ENCODE measurements at places on chromosomes 1 and 21. TPM values are rescaled to one million over a fixed set of nuclear protein-coding genes. Genes with fewer than 3 reads are reported as not detected.

GRCh38 chr1:178724376-178724727 lies 692 bp upstream of the RALGPS2 start:
- no peak for DNase-seq

- peak; percentile 12 for DNase-seq
Observed at GRCh38 chr1:18530587-18531502, 50.1 kb downstream of the KLHDC7A start.

- no peak for DNase-seq
Observed at GRCh38 chr1:204991342-204991844, 51.6 kb upstream of the CNTN2 start.

GRCh38 chr1:115718011-115718754 lies 50.3 kb downstream of the CASQ2 start:
- no peak for DNase-seq

DNA sequence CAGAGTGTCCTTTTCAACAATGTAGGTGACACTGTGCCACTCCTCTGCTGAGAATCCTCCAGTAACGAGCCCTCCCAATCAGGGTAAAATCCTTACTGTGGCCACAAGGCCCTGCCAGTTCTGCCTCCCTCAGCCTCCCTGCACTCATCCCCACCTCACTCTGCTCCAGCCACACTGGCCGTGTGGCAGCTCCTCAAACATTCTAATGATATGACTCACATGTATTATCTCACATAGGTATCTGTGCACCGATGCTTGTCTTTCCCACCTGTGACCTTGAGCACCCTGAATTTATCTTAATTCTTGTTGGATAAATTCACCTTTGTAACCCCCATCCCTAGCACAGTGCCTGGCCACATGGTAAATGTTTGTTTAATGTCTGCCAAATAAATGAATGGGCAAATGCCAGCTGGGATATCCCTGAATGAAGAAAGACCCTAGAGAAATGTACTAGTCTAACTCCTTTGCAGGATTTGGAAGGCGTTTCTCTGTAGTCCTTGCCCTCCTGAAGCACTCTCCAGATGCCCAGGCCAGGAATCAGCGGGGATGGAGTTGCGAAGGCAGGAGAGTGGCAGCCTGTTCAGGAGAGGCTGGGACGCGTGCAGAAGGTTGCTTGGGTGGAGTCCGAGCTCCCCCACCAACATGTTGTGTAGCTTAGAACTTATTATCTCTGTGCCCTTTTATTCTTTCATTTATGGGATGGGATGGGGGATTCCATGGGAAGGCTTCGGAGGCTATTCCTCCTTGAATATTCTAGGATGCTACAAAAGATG lies 106.0 kb downstream of the TMEM53 start:
- peak; percentile 27 for DNase-seq

GRCh38 chr21:38384675-38385426 lies 113.4 kb downstream of the ERG start:
- DNase-seq = no peak

- DNase-seq = no peak
Observed at GRCh38 chr1:151991663-151992302, 1.9 kb downstream of the S100A10 start.

DNA sequence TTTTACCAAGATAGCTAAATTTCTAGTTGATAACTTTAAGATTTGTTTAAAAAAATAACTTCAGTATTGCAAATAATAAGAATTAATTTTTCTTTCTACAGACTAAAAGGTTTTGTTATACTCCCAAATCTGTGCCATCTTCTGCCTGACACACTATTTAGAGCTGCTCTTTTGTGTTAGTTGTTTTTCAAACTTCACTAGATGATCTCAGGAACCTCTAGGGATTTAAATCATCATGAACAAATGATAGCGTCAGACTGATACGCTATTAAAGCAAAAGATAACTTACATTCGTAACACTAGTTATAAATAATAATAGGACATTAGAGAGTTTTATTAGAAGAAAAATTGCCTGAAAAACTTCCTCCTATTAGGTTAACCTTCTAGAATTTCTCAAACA lies 243.1 kb upstream of the CXADR start:
- no peak for DNase-seq

DNA sequence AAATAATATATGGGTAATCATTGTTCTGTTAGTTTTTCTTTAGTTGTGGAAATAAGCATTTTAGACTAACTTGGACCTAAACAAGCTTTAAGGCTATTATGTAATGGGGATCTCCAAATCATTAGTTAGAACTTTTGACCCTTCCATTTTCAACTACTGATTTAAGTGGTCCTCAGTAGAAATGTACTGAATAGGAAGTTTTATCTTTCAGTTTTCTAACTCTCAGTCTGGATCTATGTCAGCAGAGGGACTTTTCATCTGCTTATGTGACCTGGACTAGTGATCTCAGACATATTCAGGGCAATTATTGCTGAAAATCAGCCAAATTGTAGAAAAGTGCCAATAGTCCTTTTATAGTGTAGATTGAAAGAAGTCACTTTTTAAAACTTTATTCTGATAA lies 56.0 kb downstream of the SASS6 start:
- no peak for DNase-seq

DNA sequence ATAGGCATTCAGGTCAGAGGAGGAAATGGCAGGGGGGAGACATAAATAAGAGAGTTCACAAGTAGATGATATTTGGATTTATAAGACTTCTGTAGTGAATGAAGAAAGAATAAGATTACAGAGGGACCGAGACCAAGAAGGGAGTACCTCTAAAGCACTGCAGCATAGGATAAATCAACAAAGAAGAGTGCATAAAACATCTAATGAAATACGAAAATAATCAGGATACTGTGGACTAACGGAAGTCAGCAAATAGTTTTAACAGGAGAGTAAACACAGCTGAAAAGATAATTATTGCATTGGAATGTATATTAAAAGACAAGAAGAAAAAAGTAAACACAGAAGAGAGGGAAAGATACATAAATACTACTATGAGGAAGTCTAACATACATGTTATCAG lies 921.9 kb upstream of the PRMT6 start:
- no peak for DNase-seq

DNA sequence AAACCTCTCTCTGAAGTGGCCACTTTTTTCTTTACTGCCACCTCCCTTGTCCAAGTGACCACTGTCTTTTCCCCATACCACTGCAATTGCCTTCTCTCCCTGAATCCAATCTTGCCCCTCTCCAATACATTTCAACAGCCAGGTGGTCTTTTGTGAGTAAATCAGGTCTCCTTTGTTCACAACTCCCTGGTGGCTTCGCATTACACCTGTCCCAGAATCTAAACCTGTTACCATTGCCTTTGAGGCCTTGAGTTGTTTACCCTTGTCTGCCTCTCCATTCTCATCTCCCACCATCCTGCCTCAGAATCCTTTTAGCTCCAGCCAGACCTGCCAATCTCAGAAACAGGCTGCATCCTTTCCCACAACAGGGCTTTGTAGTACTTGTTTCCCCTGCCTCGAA lies 21.8 kb upstream of the DYNLT5 start:
- DNase-seq = no peak

DNA sequence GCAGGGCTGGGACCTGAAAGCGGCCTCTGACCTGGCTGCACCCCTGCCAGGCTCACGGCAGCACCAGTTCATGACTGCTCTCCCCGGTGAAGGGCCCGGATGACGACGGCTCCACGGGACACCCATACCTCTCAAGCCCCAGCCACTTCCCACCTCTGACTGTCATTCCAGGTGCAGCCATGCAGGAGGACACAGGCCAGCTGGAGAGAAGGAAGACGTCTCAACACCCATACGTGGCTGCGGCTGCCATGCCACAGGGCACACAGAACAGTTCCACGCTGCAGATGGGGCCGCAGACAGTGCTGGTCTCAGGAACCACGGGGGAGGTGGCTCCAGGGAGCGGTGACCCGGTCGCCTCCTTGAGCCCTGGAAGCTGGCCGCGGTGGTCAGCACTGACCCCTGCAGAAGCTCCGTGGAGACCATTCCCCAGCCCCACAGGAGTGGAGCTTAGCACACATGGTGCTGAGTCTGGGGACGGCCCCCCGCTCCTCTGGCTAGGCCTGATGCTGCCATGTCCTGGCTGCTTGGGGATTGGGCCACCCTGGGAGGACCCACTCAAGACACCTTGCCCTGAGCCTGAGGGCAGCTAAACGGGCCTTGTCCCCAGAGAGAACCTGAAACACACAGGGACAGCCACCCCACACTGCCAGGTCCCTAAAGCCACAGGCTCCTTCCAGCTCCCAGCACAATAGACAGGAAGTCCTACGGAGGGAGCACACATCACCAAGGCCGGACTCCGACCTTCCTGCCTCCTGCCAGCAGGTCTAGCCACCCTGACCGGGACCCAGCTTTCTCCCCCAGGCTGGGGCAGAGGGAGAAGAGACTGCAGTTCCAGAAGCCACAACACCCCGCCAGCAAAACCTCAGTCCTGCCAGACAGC lies 8.6 kb downstream of the WNT9A start:
- no peak for DNase-seq

GRCh38 chr1:33143176-33143575 lies 38.7 kb downstream of the TRIM62 start:
- DNase-seq = no peak

GRCh38 chr1:160724465-160725242 lies 13.0 kb upstream of the CD48 start:
- no peak for DNase-seq

DNA sequence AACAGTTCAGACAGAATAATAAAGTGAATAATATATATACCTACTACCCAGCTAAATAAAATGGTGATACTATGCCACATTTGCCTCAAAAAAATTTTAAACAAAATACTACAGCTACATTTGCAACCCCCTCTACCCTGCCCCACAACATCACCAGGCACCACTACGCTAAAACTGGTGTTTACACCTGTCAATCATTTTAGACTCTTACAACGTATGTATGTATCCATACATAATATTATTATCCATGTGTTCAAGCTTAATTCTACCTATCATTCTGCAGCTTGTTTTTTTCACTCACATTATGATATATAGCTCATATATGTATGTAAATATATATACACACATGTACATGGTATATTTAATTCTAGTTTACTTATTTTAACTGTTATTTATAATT lies 62.5 kb downstream of the NIBAN1 start:
- no peak for DNase-seq

- no peak for DNase-seq
Observed at GRCh38 chr1:113630340-113631327, 128.7 kb downstream of the PHTF1 start.

DNA sequence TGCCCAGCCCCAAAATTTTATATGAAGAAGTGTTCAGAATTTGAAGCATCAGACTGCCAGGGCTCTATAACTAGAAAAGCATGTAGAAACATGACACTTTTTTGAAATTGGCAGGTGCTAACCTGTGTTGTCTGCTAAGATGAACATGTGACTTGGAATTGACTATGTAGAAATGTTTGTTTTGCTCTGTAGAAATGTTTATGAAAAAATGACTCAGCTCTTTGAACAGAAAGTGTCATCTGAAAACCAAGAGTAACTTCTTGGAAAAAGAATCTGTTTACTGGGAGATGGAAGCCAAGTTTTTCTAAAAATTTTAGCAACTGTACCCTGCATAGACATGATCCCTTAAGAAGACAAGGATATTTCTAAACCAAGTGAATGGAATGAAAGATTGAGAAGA lies 59.2 kb downstream of the LHX9 start:
- peak; percentile 85 for DNase-seq

Gene DPYD
- 48.2 TPM for total RNA-seq

Gene TDRD10
- total RNA-seq = not detected

Gene LIN28A
- total RNA-seq = not detected

Gene RIMS3
- total RNA-seq = 0.29 TPM
